ENCODE measurements at places on chromosomes 7 and 10.

DNA sequence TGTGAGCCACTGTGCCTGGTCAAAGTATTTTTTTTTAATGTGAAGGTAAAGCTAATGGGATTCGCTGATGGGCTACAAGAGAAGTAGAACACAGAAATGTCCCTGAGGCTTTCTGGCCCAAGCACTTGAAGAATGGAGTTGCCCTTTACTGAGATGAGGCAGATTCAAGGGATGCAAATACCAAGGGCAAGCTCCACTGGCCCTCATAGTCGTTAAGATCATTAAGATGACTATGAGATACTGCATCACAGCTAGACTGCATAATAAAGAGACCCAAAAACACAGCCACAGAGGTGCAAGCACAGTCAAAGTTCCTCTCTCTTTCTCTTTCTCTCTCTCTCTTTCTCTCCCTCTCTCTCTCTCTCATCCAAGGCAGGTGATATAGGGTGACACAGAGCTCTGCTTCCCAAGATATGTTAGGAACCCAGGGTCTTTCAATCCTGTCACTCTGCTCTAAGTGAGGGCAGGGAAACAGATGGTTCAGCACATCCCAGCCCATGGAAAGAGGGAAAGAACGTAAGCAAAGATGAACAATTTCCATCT is 117.4 kb downstream of the SFMBT2 start:
- DNase-seq: no peak

DNA sequence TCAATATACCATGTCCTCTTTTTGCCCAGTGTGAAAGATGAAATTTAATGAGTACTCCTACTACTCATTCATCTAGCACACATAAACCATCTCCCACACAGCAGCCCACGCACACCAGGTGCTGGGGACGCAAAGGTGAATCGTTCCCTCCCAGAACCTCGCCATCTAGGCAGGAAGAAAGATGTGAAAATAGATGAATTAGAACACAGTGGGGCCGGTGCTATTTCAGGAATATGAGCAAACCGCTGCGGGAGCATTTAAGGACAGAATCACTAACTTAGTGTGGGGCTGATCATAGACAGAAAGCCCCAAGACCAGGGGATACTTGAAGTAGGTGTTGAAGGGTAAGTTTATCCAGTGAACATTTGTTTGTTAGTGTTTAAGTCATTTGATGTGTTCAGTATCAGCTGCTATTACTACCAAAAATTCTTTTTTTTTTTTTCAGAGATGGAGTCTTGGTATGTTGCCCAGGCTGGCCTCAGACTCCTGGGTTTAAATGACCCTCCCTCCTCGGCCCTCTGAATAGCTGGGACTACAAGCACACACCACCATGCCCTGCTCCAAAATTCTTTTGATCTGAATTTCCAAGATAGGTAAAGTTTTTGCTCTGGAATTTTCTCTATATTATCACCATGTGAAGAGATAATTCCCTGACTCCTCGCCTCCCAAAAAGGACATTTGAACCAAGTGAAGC is 48.8 kb downstream of the CPXM2 start:
- no peak for DNase-seq

GRCh38 chr10:11913079-11913641 is 90.0 kb downstream of the PROSER2 start:
- no peak for DNase-seq

GRCh38 chr7:16433568-16434122 is 12.3 kb upstream of the CRPPA start:
- no peak for DNase-seq

DNA sequence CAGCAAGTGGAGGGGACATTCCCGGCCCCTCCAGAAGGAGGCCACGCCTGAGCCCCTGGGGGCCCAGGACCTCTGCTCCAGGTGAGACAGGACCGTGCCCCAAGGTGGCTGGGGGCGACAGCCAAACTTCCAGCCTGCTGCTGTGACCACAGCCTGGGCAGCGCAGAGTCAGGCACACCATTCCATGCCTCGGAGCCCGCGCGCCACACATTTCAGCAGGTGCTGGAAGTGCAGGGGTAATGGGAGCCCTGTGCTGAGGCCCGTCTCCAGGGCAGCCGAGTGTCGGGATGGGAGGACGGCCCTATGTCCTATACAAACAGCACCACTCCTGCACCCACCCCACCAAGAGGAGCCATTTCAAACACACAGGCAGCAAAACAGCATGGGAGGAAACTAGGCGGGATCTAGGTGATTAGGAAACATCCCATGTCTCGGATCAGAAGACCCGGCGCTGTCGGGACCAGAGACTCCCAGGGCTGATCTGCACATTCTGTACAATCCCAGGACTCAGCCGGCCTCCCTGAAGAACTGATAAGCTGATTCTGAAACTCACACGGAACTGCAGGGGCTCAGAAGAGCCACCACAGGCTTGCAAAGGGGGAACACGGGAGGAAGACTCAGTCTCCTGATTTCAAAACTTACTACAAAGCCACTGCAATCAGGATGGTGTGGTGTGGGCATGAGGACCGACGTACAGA is 272.3 kb downstream of the ELFN1 start:
- DNase-seq: no peak

- no peak for DNase-seq
Observed at GRCh38 chr10:81009296-81009695, 471.6 kb downstream of the SH2D4B start.

DNA sequence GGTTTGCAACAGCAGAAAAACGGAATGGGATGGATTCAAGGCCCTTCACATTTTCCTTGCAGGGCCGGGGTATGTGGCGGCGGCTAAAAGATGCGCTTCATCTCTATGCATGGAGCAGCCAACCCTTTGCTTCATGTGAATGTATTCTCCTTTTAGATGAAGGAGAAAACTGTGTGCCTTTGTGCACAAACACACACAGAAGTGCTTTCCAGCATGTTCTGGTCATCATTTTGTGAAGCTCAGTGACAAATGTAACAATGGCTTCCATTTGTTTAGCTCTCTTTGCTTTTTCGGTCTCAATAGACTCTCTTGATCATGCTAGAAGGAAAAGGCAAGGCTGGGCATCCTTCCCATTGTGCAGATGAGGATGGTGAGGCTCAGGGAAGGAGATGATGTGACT is 161.7 kb upstream of the MKI67 start:
- no peak for DNase-seq

GRCh38 chr10:18203471-18203870 is 63.2 kb downstream of the CACNB2 start:
- DNase-seq: no peak

DNA sequence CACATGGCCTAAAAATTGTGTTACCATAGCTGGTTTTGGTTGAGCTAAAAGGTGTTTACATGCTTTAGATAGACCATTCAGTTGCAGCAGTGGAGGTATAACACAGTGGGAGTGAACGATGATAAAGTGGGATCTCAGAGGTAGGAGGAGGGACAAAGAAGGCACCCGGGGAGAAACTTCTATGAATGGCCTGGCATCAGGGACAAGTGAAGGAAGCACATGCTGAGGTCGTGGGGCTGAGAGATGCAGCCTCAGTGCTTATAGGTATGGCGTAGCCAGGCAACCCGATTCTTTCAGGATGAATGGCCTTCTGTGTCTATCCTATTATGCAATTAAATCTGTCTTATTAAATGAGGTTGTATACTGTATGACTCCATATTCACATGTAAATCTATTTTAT is 3.9 kb upstream of the CDK6 start:
- no peak for DNase-seq

- DNase-seq: no peak
Observed at GRCh38 chr7:42987648-42988214, 55.6 kb downstream of the MRPL32 start.

- no peak for DNase-seq
Observed at GRCh38 chr7:121016966-121017365, 28.5 kb downstream of the CPED1 start.

DNA sequence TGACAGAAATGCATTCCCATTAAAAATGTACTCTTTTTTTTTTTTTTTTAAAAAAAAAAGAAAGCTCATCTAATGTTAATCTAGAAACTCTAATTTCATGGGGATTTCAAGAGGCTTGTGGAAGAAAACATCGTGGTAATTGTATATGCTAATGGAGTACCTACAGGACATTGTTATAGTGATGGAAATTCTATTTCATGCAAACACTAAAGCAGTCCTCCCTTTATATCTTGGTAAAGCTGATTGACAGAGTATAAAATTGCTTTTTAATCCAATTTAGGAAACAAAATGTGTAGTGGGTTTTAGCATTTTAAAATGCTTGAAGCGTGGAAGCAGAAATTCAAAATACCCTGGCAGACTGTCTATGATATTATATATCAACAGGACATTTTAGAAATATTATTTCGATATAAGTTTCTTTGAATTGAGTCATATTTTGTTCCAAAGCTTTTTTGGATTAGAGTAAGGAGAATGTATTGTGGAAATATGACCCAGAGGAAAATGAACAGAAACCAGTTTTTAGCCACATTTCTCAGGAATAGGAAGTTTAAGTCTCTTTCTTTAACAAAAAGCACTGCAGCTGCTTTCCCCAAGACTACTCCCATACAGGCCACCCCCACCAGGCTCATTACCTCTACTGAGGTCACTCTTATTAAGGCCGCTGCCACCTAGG is 121.9 kb downstream of the WNT2 start:
- no peak for DNase-seq

GRCh38 chr7:141268614-141269013 is 194.8 kb downstream of the TMEM178B start:
- DNase-seq: no peak

DNA sequence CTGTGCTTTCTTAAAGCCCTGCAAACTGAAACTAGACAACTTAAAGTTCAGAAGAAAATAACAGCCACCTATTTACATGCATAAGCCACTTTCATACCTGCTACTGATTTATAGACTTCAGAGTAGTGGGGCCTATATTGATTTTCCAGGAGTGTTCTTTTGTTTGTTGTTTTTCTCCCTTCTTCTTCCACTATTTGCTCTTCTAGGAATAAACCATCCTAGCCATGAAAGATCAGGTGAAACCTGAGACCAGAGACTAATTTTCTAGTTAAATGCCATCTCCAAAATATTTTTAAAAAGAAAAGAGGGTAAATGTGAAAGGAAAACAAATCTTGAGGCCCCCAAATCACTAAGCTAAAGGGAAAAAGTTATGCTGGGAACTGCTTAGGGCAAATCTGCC is 72.4 kb upstream of the C1GALT1 start:
- DNase-seq: no peak

DNA sequence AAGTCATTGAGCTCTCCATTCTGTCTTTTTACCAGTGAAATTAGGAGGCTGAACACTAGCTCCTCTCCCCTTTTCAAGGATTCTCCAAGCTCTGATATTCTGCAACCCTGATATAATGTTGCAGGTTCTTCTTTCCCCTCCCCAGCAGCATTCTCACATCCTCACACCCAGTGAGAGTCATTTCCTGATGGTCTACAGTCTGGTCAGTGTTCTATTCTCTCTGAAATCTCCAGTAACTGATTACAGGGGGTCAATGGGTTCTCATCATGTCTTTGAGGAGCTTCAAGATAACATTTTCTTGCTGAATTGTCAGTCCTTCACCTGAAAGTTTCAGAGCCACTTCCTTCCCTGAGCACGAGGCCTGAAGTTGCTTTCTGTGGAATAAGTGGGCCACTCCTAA is 299.4 kb downstream of the PTEN start:
- no peak for DNase-seq

- DNase-seq: no peak
Observed at GRCh38 chr7:128954830-128955802, 17.4 kb downstream of the IRF5 start.

GRCh38 chr7:77791336-77791735 is 6.9 kb downstream of the TMEM60 start:
- DNase-seq: no peak

GRCh38 chr10:98323221-98324164 is 55.5 kb upstream of the LOXL4 start:
- peak; percentile 67 for DNase-seq

DNA sequence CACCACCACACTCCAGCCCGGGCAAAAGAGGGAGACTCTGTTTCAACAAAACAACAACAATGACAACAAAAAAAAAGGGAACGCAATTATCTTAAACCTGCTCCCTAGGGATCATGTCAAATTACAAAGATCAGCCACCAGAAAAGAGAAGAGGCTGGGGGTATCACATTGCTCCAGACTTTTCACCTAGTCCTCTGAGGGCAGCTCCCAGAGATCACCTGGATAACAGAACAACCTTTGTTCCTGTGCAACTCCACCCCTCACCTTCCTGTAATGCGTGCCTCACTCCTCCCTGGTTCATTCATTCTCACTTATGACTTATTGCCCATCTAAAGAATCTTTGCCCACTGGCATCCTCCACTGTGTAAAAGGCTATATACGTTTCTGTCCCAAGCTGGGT is 31.8 kb downstream of the SVOPL start:
- no peak for DNase-seq

- no peak for DNase-seq
Observed at GRCh38 chr10:61606959-61607907, 55.5 kb upstream of the CABCOCO1 start.

DNA sequence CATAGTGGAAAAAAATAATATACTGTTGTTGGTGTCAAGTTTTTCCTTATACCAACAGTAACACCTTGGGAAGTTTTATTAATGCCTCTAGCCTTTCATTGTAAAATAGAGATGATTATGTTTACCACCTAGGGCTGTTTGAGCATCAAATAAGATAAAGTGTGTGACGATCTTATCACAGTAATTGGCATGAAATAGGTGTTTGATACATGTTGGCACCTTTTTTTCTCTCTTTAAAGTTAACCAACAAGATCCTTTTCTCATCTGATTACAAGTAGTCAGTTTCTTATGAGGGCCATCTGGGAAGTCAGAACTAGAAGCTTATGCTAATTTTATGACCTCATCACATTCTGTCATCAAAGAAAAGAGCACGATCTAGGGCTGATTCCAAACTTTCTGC is 669.5 kb downstream of the CCSER2 start:
- no peak for DNase-seq

DNA sequence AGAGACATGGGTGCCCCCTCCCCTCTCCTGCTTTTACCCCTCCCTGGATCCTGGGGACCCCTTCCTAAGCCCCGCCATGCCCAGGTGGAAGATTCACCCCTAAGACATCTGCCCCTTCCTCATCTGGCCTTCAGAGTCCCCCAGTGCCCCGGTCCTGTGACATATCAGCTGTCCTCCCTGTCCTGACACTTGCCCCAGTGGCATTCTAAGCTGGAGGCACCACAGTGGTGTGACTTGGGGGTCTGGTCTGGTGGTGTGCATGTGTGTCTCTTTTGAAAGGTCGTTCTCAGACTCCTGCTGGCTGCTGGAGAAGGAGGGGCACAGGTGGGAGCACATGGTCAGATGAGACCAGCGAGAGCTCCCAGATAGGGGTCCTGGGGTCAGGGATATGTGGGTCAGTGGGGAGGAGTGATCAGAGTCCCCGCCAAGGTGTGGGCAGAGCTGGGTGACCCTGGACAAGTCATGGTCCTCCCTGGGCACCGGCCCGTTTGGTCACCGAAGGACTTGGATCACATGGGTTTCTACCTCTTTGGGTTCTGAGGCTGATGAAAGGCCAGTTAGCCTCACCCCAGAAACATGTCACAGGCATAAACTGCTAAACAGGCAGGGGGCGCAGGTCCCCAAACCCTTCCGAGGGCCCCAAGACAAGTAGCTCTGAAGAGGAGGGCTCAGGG is 645 bp upstream of the TFR2 start:
- DNase-seq: no peak
